ENCODE measurements at places on chromosomes 12 and 14. TPM values are rescaled to one million over a fixed set of nuclear protein-coding genes. Genes with fewer than 3 reads are reported as not detected.

- no peak for DNase-seq
Measured at GRCh38 chr12:121159467-121160307, 27.0 kb downstream of the P2RX7 start.

DNA sequence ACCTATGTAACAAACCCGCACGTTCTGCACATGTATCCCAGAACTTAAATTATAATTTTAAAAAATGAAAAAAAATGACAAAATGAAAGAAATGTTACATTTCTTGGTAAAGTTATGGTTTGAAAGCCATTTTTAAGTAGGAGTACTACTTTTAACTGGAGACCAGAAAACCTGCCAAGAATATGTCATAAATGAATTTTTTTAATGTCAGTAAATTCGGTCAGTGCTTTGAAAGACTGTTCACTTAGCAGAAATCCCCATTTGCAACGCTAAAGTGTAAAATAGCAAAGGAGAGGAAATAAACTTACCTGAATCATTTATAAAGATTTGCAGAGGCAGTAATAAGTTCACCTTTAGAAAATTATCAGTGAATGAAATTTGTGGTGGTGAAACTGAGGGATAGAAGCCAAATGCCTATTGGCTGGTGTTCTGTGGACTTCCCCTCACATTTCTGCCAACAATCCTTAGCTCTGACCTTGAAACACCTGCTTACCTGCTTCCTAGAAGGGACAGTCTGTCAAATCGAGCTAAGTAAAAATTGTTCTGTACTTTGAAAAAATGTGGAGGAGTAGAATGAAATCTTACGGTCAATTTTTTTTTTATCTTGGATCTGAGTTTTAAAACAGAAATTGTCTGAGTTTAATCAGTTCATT is 714.2 kb downstream of the SLC6A15 start:
- DNase-seq, result no peak

- DNase-seq, result no peak
Measured at GRCh38 chr12:1837541-1838204, 17.3 kb downstream of the LRTM2 start.

DNA sequence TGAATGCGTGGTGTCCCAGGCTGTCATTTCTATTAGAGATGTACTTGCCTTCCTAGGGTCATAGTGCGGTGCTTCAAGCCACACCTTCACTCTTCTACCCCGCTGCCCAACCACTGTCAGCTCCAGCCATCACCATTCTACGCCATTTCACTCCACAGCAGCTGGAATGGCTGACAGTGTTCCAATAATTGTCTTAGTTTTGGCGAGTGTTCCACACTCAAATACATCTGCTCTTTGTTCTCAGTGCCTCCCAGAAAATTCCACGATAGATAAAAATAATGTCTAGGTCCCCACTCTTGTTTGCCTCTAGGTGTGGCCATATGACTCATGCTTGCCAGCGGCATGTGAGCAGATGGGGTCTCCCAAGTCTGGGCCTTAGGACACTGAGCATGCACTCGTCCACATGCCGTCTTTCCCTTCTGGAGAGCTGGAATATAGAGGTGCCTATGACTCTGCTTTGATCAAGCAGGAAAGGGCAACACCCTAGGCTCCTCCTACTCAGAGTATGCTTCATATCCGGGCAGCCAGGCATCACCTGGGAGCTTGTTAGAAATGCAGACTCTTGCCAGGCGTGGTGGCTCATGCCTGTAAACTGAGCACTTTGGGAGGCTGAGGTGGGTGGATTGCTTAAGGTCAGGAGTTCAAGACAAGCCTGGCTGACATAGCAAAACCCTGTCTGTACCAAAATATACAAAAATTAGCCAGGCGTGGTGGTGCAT is 163.0 kb downstream of the BRMS1L start:
- DNase-seq, result no peak

DNA sequence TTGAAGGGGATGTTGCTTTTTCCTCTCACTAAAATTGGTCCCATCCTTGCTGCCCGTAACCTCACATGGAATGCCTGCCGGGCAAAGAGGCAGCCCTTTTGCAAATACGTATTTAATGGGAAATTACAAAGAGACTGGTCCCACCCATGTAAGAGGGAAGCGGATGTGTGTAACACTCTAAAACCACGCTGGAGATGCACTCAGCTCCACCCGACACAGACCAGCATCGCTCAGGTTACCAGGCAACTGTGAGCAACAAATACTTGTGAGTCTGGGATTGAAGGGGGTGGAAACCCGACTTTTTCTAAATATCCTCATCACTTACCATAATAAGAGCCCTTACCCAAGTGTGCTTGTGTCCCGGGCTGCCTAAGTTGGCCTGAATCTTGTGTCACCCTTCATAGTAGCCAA is 47.7 kb downstream of the ELK3 start:
- no peak for DNase-seq

DNA sequence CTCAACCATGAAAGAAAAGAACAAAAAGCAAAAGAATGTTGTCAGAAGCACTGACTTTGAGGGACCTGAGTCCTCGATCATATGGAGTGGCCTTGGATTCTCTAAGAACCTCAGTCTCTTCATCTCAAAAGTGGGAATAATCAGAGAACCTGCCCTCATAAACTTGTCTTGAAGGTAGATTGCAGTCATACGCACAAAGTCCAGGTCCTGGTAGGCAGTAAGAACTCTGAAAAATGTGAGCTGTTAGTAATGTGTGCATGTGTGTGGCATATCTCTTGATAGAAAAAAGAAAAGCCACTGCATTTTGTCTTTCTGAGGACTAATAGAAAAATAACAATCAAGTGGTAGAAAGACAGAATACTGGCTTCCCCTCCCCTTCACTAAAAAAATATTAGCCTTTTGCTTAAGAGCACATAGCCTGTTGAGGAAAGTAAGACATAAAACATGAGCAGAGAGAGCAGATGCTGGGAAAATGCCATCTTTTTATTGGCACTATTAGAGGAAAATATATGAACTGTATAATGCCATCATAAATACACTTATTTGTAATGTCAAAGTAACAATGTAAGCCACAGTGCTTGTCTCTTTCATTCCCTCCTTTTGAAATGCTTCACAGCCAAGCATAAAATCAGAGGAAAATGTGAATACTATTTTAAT is 205.1 kb upstream of the TBX3 start:
- DNase-seq, result no peak

DNA sequence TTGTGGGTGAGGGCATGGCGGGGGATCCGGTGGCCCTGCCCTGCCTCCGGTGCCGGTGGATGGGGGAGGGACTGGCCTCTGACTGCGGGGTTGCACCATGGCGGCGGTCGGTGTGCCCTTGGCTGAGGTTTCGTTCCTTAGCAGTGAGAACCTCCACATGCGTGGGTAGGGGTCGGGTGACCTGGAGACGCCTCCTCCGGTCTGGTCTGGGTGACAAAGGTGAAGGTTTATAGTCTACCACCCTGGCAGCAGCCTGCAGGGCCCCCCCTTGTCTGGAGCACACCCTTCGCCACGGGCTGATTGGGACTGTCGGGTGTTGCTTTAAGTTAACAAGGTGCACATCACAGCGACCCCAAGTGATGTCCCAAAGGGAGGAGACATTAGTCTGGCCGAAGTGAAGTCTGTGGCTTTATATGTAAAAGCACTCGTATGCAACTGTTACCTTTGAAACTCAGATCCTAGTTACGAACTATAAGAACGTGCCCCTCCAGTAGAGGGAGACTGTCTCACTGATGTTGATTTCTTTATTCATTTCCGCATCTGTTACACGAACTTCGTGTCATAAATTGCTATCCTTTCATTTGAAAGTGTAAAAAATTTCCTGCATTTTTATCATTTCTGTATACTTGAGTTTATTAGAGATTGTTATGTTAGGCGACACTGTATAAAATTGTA is 74.4 kb downstream of the WDR20 start:
- no peak for DNase-seq

- no peak for DNase-seq
Measured at GRCh38 chr12:76530516-76530915, 29.1 kb downstream of the OSBPL8 start.

- DNase-seq, result no peak
Measured at GRCh38 chr12:123141615-123142517, 9.0 kb downstream of the PITPNM2 start.

DNA sequence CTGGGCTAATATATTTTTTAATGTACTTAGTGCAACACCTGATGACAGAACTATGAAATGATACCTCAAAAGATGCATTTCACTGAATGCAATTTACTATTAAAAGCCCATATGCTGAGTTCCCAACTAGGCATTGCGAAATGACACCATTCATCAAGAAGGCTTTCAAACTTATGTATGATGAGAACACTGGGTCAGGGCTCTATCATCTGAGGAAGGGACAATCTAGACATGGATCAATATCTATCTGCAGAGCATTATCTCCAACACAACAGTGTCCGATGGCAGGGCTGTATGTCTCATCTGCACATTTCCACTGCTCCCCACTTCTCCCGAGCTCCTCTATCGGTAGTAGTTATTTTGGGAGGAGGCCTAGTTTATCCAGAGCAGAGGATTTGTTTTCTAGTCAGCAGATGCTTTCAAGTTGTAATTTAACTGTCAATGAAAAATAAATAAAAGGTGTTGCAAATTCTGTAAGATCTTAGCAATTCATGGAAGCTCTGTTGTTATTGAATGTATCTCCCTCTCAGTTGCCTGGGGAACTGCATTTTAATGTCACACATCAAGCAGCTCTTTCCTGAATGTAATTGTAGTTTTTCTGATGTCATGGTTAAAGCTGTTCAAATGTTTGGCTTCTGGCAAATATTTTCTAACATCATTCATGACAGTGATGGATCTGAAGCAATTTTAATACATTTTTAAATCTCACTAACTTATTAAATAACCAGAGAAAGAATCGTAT is 7.4 kb upstream of the GCH1 start:
- no peak for DNase-seq

DNA sequence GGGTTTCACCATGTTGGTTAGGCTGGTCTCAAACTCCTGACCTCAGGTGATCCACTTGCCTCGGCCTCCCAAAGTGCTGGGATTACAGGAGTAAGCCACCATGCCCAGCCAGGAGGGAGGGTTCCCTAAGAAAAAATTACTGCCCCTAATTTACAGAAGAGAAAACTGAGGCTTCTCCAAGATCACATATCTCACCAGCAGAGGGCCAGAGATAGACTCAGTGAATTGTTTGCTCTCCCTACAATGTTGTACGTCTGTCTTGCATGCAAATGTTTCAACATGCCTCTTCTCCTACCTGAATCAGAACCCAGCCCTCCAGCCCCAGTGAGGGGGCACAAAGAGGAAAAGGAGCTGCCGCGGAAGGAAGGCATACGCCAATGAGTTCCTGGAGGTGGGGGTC is 48.3 kb upstream of the TMEM263 start:
- no peak for DNase-seq

DNA sequence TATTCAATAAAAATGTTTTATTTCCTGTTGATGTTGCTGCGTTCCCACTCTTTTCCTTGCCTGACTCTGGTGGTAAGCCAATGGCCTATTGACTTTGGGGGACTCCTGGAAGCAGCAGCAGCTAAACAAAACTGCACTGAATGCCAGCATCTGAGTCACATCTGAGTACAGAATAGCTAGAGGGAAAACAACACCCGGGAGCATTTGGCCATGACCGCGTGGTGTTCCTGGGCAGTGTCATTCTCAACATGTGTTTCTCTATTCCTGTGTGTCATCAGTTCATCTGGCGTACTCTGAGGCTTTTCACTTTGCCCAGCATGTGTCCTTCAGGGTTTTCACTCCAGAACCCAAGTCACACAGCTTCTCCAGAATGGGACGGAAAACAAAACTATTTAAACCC is 238.8 kb downstream of the PAWR start:
- no peak for DNase-seq

NGB gene
- polyA plus RNA-seq, result not detected

SLC6A15 gene
- 0.22 TPM for polyA plus RNA-seq
